Esophagus squamous epithelium (tissue), 5 donors: ENCODE measurements at places on chromosomes 6 and 20. TPM values are rescaled to one million over a fixed set of nuclear protein-coding genes. Genes with fewer than 3 reads are reported as not detected.

DNA sequence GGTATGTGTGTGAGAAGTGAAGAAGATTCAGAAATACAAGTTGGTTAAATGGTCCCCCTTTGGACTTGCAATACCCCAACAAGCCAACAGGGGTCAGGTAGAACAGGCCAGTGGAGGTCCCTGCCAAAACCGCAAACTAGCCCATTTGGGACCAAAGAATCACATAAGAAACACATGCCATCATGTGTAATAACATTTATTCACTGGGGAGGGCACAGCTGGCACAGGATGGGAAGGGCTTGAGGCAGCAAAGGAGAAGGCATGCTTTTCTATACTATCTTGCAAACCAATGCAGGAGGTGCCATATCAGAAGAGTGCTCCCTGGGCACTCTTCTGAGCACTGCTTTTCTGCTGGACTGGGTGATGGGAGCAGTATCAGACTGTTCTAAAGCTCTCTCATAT, 116.1 kb upstream of the TRAF3IP2 start:
- DNase-seq: no peak

HLA-F gene
- total RNA-seq: 56.1 TPM

DNA sequence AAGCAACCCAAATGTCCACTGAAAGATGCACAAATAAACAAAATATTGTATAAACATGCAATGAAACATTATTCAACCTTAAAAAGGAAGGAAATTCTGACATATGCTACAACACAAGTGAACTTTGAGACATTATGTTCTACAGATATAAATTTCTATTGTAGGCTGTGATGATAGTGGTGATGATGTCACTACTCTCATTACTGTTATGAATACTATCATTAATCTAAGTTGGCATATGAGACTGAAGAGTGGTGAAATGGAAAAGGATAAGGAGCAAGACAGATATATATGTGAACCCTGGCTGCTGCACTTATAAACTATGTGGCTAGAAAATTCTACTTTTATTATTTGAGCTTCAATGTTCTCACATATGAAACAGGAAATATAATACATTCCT, 360.2 kb downstream of the TFAP2A start:
- no peak for DNase-seq

GPR63 gene
- 0.11 TPM for total RNA-seq

DNA sequence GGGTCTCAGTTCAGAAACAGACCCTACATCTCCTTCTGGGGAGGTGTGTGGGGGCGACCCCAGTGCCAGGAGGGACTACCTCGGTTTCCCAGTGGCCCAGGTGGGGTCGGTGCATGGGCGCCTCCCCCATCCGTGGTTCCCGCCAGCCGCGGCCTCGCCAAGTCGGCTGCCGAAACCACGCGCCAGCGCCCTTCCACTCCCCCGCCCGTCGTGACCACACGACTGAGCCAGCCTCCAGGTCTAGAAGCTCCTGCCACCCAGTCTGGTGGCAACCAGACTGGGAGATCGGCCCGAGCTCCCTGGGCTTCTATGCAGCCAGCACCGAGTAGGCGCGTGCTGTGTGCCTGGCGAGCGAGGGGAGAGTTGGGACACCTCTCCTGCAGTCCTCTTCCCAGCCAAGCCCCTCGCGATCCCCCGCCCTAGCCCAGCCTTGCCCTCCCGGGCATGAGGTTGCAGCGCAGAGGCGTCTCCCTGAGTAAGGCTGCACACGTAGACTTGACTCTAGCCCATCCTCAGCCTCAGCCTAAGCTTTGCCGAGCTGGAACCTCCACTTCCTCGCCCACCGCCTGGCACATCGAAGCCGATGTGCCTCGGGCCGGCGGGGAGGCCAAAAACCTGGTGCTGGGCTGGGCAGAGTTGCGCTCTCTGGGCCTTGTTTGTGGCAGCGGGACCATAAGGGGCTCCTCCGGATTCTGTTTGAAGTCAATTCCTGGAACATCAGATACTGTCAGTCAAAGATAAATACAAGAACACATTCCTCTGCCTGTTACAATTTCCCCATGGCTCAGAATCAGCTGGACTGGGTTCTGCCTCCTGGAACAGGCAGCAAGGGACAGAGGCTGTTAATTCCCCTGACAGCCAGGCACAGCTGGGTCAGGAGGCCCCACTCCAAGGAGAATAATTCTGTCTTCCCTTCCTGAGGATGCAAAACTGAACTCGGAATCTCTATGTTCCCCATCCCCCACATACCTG, 1.5 kb upstream of the CPNE5 start:
- DNase-seq: no peak

- no peak for DNase-seq
Measured at GRCh38 chr6:80335121-80335531, 228.7 kb downstream of the BCKDHB start.

SLC22A2 gene
- total RNA-seq: not detected

DNA sequence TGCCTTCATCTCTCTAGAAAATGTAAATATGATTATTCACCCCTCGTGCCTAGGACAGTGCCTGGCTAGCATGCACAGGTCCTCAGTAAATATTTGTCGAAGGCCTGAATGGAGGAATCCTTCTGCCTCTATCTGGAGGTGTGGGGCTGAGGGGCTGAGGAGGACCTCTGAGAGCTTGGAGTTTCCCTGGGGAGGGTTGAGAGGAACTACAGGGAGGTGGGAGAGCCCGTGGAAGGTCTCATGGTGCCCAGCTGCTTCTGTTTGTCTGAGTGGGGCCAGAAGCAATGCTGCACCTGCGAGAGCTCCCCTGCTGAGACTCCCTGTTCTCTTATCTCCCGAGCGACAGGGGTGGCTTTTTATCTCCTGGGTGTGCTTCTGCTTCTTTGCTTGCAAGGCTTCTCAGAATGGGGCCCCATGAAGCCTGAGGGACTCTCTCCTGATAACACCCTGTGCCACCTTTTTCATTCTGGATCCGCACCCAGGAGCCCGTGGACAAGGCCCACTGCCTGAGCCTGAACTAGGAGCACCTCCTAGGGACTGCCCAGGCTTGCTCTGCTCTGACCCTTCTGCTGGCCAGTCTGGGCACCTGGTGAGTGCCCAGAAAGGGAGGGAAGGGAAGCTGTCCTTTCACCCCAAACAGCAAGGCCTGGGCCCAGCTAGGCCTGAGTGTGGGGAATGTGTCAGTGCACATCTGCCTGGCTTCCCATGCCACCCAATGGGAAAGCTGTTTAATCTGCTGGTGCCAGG, 2.4 kb downstream of the SLC29A1 start:
- no peak for DNase-seq

PAX1 gene
- total RNA-seq: 0.19 TPM

AVP gene
- not detected for total RNA-seq

OR2H2 gene
- total RNA-seq: not detected

- DNase-seq: no peak
Measured at GRCh38 chr6:123668063-123668462, 31.3 kb upstream of the TRDN start.

- DNase-seq: no peak
Measured at GRCh38 chr6:128500749-128501600, 19.4 kb downstream of the PTPRK start.

DNA sequence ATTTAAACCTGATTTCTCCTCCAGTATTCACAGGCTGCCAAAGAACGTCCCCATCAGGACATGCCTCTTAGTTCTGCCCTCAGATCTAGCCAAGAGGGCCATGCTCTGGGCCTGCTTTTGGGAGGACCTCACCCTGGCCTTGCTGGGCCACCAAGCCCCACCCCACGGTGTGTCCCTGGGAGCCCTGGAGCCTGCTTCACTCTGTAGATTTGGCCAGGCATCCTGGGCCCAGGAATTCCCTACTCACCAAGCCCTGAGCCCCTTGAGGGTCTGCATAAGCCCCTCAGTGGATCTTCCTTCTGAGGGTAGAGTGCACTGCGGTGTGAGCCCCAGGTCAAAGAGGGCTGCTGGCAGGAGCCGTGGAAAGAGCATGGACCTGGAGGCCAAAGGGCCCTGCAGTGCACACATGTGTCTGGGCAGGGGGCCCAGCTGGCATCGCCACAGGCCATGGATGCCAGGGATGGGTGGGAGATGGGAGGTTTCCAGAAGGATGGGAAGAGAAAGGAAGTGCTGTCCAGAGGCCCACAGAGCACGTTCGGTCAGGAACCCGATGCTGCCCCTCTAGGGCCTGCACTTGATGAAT, 98.0 kb downstream of the DACT2 start:
- DNase-seq: no peak

- no peak for DNase-seq
Measured at GRCh38 chr6:83464381-83465140, 33.7 kb upstream of the ME1 start.

DNA sequence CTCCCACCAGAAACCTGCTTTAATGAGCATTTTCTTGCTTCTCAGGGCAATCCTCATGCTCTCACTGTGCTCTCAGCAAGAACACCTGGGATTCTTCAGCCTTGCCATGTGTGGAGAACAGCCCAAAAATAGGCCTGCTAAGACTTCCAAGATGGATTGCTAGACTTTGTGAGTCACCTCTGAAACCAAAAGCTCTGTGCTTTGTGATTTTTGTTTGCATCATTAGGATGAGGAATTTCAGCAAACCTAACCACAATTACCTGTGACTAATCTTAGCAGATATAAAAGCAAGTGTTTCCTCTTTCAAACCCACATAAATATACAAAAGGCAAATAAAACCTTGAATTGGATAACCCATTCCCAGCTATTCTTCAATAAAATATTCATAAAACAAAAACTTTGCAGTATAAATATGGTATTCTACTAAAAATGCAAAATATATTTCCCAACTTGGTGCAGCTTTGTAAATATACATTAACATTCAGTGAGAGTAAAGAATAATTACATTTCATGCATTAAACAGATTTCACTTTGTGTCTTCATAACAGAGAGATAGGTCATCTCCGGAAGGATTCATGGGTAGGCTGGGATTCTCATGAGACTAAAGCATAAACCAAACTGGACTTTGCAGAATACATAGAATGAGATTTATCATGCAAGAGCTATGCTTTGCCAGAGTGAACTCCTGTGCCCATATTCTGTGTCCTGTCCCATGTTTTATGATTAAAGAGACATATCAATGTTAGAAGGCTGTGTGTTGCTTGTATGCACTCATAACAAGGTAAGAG, 33.5 kb downstream of the TPBG start:
- DNase-seq: no peak

MEI4 gene
- total RNA-seq: not detected

GRCh38 chr6:167294651-167295494, 3.8 kb downstream of the UNC93A start:
- no peak for DNase-seq

DNA sequence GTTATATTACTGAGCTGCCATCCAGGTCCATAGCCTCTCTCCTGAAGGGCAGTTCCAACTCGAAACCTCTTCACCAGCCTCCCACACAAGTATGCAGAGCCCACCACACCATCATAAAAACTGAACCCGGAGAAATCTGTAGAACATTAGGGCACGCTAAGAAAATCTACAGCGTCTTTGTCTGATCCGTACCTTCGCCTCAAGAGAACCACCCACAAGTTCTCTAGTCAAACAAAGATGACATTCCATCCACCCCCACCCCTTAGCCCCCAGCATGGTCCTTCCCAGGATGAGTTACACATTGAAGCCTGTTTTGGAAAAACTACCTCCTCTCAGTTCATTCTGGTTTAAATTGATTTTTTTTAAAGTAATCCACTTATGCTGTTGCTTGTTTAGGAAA, 219.7 kb downstream of the ZMYND8 start:
- DNase-seq: no peak

FAM135A gene
- 142 TPM for total RNA-seq

DNA sequence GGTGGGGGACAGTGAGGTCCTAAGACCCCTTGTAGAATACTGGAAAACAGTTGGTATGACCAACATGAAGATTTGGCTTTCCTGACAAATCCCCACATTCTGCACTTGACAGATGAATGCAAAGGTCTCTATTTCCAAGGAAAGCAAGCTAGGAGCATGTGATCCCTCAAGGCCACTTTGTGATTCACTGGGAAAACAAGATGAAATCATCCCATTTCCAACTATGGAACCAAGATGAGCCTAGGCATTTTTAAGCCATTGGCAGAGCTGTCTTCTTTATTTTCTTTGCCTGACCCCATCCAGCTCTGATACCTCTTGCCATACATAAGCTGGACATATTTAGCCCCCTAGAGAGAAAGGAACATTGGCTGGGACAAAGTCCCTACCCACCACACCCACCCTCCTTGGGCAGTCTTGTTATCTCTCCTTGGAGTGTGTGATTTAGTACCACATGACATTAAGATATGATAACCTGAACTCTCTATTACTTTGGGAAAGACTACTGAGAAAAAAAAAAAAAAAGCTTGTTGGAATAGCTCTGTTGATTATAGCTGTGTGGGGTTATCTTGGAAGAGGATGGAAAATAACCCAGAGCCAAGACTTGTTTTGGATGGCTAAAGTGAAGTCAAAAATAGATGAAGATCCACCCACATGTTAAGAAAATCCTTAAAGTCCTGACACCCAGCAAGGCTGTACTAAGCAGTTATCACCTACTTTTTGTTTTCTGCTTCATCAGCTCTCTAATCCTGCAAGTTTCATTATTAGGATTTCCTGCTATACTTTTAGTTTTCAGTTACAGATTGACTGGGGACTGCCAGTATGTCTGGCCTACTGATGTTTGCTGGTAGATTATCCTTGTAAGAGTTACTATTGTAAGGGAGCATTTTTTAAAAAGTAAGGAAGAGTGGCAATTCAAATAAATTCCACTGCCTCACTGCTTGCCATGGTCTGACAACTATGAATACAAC, 90.1 kb upstream of the PREP start:
- DNase-seq: no peak

DNA sequence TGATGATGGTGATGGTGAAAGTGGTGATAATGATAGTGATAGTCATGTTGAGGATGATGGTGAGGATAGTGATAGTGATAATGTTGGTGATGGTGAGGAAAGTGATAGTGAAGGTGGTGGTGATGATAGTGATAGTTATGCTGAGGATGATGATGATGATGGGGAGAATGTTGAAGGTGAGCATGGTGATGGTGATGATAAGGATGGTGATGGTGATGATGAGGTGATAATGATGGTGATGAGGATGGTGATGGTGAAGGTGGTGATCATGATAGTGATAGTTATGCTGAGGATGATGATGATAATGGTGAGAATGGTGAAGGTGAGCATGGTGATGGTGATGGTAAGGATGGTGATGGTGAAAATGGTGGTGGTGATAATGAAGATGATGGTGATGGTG, 64.9 kb upstream of the ZNF337 start:
- DNase-seq: no peak

- no peak for DNase-seq
Measured at GRCh38 chr6:119347466-119348095, 2.0 kb downstream of the MAN1A1 start.

DNA sequence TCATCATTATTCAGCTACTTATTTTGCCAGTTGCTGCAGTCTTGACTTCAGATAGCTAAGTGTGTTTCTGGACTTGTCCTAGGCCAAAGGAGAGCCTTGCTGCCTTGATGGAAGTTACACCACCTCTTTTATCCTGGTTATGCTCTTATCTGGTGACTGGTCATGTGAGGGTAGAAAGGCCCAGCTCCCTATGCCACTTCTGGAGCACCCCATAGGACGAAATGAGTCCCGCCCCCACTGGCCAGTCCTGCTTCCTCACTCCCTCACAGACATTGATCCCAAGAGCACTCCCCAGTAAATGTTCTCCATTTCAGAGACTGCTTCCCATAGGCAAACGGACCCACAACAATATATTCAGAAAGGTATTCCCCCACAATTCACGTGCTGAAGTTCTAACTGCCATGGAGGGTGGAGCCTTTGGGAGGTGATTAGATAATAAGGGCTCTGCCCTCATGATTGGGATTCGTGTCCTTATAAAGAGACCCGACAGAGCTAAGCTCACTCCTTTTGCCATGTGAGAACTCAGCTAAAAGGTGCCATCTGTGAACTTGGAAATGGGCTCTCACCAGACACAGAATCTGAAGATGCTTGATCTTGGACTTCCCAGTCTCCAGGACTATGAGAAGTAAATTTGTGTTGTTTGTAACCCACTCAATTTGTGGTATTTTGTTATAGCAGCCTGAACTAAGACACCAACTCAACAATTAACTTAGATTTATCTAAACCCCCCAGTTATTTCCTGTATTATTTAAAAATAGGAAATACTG, 21.5 kb upstream of the ELOVL2 start:
- no peak for DNase-seq

MAP3K5 gene
- 19.2 TPM for total RNA-seq
